ENCODE measurements at places on chromosomes 4 and X.

DNA sequence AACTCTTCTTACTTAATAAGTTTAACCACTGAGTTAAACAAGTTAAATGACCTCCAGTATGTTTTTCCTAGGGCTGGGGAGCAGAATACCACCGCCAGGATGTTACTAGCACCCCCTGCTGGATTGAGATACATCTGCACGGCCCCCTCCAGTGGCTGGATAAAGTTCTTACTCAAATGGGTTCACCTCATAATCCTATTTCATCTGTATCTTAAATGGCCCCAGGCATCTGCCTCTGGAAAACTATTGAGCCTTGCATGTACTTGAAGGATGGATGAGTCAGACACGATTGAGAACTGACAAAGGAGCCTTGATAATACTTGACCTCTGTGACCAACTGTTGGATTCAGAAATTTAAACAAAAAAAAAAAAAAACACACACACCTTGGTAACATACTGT is 61.5 kb upstream of the MMAA start:
- DNase-seq = peak; percentile 79

- DNase-seq = no peak
Observed at GRCh38 chrX:8851231-8851886, 50.2 kb upstream of the FAM9A start.

GRCh38 chrX:72347366-72347765 is 41.7 kb upstream of the CITED1 start:
- no peak for DNase-seq

DNA sequence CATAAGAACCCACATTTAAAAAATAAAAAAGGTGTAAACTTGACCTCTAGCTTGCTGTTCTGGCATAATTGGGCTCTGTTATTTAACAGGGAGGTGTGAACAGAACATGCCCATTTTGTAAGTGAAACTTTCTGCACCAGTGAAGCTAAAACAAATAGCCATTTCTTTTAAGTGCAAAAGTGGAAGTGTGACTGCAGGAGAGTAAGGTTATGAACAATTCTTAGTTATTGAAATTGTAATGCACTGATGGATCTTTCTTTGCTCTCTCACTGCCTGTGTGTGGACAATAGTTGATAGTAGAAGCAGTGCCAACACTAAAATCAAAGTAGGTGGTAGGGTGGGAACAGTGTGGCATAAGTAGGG is 12.6 kb downstream of the P2RY10 start:
- DNase-seq = no peak

DNA sequence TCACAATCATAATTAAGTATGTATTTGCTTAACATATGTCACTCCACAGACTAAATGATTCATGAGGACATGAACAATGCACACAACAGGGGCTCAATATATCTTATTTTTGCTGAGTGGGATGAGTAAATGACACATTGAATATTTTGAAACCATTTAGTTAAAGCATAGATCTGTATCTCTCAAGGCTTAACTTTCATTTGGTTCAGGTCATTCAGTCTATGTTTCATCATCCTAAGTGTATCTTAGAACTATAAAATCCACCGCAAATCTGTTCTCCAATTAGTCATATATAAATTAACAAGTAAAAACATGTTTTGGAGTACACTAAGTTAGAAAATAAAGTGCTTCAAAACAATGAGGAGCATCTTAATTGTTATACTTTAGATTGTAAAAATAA is 45.8 kb downstream of the AREG start:
- DNase-seq = no peak

DNA sequence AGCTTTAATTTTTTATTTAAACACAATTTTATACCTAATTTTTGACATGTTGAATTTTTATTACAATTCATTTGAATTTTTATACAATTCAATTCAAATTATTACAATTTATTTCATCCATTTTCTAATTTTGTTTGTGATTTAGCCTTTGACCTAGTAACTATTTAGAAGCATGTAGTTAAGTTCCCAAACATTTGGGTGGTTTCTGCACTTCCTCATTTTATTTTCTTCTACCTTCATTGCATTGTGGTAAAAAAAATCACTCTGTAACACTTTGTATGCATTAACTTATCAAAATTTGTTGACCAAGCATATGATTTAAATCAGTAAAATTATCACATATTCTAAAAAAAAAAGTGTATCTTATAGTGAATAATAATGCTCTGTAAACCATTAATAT is 928.9 kb downstream of the ARAP2 start:
- no peak for DNase-seq

- DNase-seq = no peak
Observed at GRCh38 chr4:177558995-177559394, 116.8 kb upstream of the AGA start.

- DNase-seq = peak; percentile 90
Observed at GRCh38 chr4:107619066-107619465, 101.0 kb downstream of the PAPSS1 start.

DNA sequence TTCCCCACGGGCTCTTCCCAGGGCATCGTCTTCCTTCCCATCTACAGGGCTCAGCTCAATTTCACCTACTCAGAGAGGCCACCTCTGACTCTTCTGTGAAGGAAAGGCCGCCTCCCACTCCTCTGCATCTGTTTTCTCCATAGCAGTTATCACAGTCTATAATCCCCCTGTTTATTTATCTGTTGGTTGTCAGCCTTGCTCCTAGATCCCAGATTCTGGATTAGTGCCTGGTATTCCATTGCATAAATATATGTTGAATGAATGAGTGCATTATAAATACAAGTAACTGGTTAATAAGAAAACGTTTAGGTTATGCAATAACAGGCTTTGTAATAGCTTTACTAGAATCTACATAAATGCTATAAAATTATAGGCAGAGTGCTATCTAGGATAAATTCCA is 52.9 kb downstream of the NSG1 start:
- peak; percentile 51 for DNase-seq

DNA sequence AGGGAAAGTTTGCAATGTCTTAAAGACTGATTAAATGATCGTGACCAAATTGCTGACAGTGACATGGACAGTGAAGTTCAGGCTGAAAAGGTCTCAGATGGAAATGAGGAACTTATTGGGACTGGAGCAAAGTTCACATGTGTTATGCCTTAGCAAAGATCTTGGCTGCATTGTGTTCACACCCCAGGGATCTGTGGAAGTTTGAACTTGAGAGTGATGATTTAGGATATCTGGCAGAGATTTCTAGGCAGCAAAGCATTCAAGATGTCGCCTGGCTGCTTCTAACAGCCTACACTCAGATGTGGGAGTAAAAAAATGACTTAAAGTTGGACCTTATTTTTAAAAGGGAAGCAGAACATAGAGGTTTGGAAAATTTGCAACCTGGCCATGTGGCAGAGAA is 21.4 kb downstream of the SCARB2 start:
- no peak for DNase-seq

GRCh38 chr4:150970685-150971151 is 44.4 kb downstream of the LRBA start:
- no peak for DNase-seq

GRCh38 chrX:20267931-20268701 is 1.4 kb upstream of the RPS6KA3 start:
- peak; percentile 43 for DNase-seq

DNA sequence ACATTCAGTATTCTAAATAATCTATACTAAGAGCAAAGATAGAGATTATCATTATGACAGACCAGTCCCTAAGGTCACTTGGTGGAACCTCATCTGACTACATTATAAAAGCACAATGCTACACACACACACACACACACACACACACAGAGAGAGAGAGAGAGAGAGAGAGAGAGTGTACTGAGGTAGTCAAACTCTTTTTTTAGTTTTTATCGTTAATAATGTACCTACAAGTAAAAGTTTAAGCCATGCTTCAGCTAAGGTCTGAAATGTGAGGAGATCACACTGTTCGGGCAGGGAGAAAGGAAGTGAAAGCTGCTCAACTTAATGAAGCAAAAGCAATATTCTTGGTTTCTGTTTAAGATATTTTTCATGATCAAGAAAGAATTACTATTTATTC is 75.8 kb upstream of the CCDC160 start:
- DNase-seq = no peak

- no peak for DNase-seq
Observed at GRCh38 chr4:51960486-51960885, 59.7 kb downstream of the LRRC66 start.

GRCh38 chr4:36027203-36027602 is 217.1 kb downstream of the ARAP2 start:
- DNase-seq = no peak

DNA sequence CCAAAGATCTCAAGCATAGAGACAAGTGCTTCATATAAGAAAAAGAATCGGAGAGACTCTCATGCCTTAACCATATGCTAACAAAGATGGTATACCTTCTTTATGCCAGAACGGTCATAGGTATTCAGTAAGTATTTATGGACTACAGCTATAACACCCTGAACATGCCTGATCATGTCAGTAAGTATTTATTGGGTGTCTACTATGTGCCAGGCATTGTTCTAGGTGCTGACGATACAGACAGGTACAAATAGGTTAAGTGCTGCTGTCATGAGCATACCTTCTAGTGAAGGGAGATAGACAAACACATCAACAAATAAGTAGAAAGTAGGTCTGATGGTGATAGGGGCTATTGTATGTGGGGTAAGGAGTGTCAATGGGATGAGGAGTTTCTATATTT is 9.5 kb upstream of the MID1 start:
- DNase-seq = no peak

DNA sequence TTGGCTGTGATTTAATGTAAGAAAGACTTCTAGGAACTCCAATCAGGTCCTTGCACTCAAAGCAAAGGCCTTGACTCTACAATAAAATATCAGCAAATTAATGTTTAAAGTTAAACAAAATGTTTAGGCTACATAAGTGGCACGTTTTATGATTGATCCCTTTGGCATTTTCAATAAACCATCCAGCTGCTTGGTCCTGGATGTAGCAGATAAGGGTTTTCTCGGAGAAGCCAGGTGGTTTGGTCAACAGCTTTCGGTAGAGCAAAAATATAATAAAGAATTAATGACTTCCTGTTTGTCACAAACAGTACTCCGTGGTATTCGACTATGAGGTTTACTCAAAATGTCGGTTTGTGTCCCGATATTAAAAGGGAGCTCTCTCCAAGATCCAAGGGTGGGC is 95.8 kb downstream of the GEMIN8 start:
- no peak for DNase-seq

DNA sequence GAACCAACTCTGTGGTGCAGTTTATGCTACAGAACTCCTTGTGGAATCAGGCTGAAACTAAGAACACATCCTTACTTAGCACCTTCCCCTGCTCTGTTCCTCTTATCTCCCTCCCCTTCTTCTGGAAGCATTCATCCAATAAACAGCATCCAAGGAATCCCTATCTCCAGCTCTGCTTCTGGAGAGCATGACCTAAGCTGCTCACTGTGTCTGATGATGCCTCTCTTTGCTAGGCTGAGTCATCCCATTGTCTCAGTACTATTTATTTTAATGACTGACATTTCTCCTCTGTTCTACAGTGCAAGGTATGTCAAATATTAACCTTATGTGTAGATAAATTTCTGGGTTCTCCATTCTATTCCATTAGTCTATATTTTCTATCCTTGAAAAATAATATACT is 71.2 kb downstream of the BEND2 start:
- DNase-seq = no peak

DNA sequence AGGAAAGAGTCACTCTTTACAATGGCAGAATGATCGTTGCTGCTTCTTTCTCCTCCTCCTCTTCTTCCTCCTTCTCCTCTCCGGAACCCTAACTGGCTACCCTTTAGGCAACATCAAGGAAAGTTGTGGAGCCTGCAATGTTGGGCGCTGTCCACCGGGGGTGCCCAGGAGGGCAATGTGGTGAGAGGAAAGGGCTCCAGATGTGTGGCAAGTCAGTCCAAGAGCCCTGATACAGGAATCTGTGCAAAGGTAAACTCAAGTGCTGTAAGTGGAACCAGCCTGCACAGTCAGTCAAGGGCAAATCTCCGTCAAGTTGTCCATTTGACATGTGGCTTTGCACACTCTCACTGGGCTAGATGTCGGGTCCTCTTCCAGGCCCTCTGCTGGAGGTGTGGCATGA is 2.8 kb downstream of the RTL5 start:
- DNase-seq = peak; percentile 7

- DNase-seq = peak; percentile 26
Observed at GRCh38 chrX:106952988-106953387, 32.8 kb downstream of the CLDN2 start.

GRCh38 chrX:40035726-40036125 is 62.0 kb downstream of the BCOR start:
- DNase-seq = no peak

- no peak for DNase-seq
Observed at GRCh38 chr4:95472534-95472933, 76.2 kb downstream of the UNC5C start.

GRCh38 chrX:76183289-76184049 is 10.6 kb downstream of the PBDC1 start:
- peak; percentile 89 for DNase-seq

GRCh38 chrX:103151799-103152198 is 58.9 kb upstream of the NXF3 start:
- peak; percentile 3 for DNase-seq

- peak; percentile 8 for DNase-seq
Observed at GRCh38 chr4:21192367-21192766, 492.1 kb downstream of the PACRGL start.

GRCh38 chrX:47807548-47807947 is 29.2 kb upstream of the ZNF81 start:
- DNase-seq = no peak

DNA sequence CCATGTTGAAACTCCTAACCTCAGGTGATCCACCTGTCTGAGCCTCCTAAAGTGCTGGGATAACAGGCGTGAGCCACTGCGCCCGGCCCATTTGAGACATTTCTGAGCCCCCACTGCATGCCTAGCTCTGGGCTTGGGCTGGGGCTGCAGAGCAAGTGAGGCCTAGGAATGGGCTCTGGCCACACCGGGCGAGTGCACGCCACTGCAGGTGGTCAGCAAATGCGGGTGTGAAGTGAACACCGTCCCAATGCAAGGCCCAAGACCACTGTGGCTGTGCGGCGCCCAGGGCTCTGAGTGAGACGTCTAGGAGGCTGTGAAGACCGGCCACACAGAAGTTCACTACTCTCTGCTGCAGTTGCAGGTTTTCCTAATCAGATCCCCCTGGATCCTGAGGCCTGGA is 9.5 kb downstream of the SH3TC1 start:
- no peak for DNase-seq

DNA sequence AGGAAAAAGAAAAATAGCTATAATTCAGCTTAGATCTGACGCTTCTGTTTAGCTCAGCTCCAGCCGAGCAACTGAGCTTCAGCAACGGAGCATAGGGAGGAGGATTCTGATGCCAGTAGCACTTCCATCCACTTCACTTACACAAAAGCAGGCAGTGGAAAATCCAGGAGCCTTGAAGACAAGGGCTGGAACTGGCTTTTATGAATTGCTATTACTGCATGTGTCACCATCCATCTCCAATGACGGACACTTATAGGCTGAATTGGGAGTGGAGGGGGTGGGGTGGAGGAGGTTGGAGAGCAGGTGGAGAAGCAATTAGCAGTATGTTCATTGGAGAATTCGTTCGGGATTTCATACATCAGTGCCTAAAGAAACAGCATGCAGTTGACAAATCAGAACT is 15.6 kb downstream of the ENOX2 start:
- no peak for DNase-seq

Data from iris pigment epithelial cell (primary cell).